ENCODE measurements at places on chromosomes 6 and 20.

- no peak for DNase-seq
Measured at GRCh38 chr6:37005061-37005810, at the start of gene FGD2. Gene FGD2, plus strand, starts transcription at chr6:37005655. Its CDS starts 163 bp downstream, at chr6:37005818.

- DNase-seq: no peak
Measured at GRCh38 chr6:11654876-11655275, 117.3 kb downstream of the TMEM170B start.

DNA sequence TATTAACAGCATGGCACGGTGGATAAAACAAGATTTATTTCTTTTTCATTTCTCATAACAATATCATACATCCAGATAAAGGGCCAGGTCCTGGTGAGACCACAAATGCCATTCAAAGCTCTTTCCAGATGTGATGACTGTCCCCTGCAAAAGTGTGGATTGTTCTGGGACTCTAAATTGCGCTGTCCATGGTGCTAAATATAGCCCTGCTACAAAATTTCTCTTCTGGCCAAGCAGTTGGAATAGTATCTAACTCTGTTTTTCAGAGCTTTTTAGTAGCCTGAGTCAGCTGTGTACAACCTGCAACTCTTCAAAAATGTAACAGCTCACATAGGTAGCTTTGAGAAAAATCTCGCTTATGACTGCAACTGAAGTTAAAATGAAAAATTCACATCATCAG, 115.8 kb downstream of the MANEA start:
- no peak for DNase-seq

DNA sequence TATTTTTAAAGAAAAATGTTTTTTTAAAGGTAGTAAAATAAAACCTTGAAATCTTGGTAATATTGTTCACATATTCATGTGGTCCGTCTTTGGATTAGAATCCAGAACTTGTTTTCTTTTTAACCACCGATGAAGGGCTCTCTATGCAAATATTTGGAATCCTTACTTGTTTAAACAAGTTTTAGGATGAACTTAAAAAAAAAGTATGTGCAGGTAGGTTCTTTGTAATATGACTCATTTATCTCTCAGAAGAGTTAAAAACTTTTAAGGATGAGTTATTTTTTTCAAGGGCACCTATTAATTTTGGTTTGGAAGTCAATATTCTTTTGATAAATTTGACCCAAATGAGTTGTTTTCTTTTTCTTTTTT, 8.9 kb downstream of the DSP start:
- DNase-seq: no peak

GRCh38 chr6:41247882-41248705, 19.9 kb downstream of the TREML4 start:
- DNase-seq: no peak

Data from stimulated activated CD8-positive, alpha-beta memory T cell treated with anti-CD3 and anti-CD28 coated beads, Interleukin-15, amount 100 ng/mL, for 1 hour (primary cell).